Activated T-cell treated with anti-CD3 and anti-CD28 coated beads, Interleukin-2, amount 50 U/mL, for 4 hours (primary cell): ENCODE measurements at places on chromosomes 13 and 19. TPM values are rescaled to one million over a fixed set of nuclear protein-coding genes. Genes with fewer than 3 reads are reported as not detected.

C13orf42 gene
- total RNA-seq = not detected

FSD1 gene
- 10.4 TPM for total RNA-seq

PCP2 gene
- total RNA-seq = not detected

GSX1 gene
- not detected for total RNA-seq

CD70 gene
- total RNA-seq = 4.6 TPM

PRTN3 gene
- not detected for total RNA-seq

WDR88 gene
- total RNA-seq = not detected

MISP3 gene
- total RNA-seq = 0.24 TPM

DACT3 gene
- total RNA-seq = 0.71 TPM

ZNF573 gene
- total RNA-seq = 12.1 TPM

DNA sequence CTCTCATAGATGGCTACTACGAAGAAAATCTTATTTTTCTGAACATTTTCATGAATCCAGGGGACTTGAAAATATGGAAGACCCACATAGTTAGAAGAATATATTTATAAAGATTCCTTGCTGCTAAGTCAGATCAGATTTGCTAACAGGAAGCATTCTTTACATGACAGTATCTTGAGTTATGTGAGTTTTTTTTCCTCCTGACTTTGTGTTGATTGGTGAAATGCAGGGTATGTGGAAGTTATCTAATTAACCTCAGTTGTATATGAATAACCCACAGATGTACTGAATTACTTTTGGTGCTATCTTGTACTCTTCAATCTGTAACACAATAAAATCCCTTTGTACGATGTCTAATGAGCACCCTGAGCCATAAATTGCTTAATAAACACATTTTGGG lies 53.8 kb downstream of the ESD start:
- no peak for DNase-seq

DNA sequence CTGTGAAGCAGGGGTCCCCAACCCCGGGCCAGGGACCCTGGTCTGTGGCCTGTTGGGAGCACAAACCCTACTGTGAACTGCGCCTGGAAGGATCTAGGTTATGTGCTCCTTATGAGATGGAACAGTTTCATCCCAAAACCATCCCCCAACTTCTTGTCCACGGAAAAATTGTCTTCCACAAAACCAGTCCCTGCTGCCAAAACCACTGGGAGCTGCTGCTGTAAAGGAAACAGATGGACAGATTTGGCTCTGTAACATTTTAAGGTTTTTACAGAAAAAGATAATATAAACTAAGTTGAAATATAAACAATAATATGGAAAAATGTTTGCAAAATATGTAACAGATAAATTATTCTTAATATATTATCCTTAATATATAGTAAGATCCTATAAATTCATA lies 73.7 kb downstream of the COG6 start:
- DNase-seq = no peak

- DNase-seq = no peak
Measured at GRCh38 chr13:110559429-110559943, 2.0 kb downstream of the RAB20 start.

DNA sequence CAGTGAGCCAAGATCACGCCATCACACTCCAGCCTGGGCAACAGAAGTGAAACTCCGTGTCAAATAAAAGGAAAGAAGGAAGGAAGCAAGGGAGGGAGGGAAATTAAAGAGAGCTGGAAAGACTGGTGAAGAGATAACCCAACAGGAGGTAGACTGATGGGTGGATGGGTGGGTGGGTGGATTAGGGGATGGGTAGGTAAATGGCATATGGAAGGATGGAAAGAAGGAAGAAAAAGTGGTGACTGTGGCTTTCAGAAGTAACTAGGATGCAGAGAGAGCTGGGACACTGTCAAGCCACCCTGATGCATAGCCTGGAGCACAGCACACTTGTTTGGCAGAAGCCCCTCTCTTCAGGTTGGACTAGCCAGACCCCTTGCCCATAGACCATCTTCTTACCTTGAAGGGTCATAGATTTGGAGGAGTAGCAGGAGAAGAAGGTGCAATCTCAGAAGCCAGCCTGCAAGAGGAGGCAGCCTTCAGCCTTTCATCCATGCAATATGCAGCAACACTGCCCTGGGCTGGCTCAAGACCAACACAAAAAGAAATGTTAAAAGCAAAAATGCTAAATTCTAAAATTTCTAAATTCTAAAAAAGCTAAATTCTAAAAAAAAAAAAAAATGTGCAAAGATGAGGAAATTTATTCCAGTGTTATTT lies 5.1 kb downstream of the IQCN start:
- DNase-seq = no peak

GRCh38 chr13:30257468-30258099 lies 49.8 kb downstream of the KATNAL1 start:
- DNase-seq = no peak

GRCh38 chr19:771332-771785 lies 20.4 kb downstream of the MISP start:
- DNase-seq = no peak

GRCh38 chr19:36169084-36169760 lies 17.0 kb upstream of the COX7A1 start:
- no peak for DNase-seq

GRCh38 chr13:30395192-30396158 lies 26.8 kb upstream of the UBE2L5 start:
- peak; percentile 51 for DNase-seq

GRCh38 chr13:52711286-52711685 lies 28.3 kb downstream of the CNMD start:
- no peak for DNase-seq

DNA sequence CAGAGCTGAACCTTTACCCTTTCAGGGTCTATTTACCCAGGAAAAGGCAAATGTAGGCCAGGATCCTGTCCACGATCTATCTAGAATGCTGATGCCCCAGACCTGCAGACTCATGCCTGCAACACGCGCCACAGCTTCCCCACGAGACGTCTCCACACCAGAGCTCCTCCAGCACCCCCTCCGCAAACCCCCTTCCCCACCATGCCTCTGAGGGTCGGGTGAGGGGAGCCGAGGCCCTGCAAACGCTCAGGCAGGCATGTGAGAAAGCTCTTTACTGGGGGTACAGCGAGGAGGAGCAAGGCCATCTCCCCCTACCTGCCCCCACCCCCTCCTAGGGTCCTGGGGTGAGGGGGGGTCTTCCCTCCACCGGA lies 8.9 kb downstream of the DYRK1B start:
- DNase-seq = no peak

DNA sequence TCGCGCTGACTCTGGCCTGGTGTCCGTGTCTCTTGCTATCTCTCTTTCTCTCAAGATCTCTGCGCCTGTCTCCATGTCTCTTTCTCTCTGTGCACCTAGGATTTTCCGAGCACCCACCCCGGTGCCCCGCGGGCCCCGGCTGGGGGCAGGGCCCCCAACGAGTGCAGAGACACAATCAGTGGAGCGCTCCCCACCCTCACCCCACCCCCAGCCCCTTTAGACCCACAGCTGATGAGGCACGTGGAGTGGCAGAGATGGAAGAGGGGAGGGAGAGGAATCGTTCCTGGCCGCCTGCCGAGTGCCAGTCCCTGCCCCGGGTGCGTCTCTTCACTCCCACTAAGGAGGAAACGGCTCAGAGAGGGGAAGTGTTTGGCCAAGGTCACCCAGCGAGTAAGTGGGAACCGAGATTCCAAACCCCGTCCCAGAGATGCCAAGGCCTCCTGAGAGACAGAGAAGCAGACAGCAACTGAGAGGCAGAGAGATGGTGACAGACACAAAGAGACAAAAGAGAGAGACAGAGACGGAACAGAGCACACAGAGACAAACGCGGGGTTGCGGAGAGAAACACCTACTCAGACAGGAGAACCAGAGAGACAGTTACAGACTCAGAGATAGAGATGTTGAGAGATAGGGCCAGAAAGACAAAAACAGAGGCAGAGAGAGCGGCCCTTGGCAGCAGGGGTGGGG lies 626 bp upstream of the BCL3 start:
- no peak for DNase-seq

DNA sequence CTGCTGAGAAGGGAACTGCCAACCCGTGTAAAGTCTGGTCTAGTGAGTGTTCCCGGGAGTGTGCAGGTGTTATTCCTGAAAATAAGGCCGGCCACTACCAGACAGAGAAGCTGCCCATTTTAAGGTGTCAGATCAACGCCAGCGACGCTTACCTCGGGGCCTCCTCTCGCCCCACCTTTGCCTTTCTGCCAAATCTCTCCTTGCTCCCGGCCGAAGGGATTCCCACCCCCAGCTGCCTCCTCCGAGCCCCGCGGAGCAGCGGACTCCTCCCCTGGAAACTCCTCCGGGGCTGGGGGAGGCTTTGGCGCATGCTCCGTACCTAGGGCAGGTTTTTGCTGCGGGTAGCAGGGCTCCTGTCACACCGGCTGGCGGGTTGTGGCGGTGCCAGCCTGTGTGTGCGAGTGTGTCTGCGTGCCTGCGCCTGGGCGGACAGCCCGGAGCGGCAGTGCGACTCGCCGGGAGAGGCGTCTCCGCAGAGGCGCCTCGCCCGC lies at the start of gene HS6ST3:
HS6ST3 (plus strand) TSS at position 359 of the 491 bp plus-strand sequence.
- DNase-seq = no peak

DNA sequence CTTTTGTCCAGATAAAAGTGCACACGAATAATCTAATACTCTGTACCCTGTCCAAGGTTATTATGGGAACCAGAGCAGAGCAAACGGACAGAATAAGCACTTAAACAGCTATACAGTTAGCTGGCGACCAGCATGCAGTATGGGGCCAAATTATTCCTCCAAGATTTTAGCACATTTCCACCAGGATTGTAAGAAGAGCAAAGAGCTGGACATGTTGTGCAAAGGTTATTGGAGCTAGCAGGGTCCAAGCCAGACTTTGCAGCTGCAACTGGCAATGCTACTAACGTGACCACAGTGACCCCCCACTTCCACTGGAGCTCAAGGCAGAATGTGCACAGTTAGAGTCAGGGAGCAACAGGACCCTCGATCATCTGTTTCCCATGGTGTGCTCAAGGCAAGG lies 89.9 kb downstream of the COL4A1 start:
- no peak for DNase-seq

DNA sequence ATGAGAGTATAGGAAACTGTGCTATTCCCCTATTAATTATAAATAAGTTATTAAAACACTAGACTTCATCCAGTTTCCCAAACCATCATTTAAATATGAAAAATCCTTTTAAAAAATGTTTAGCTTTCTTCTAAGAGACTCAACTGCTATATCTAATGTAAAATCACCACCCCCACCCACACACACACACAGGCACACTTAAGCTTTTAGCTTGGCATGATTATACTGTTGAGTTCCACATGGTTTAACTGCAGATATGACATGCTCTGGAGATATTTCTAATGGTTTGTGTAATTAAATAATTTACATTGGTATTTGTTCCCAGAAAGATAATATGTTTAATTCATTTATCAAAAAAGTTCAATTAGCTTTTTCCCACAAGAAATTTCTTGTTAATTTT lies 1700.1 kb upstream of the SLC10A2 start:
- no peak for DNase-seq

DNA sequence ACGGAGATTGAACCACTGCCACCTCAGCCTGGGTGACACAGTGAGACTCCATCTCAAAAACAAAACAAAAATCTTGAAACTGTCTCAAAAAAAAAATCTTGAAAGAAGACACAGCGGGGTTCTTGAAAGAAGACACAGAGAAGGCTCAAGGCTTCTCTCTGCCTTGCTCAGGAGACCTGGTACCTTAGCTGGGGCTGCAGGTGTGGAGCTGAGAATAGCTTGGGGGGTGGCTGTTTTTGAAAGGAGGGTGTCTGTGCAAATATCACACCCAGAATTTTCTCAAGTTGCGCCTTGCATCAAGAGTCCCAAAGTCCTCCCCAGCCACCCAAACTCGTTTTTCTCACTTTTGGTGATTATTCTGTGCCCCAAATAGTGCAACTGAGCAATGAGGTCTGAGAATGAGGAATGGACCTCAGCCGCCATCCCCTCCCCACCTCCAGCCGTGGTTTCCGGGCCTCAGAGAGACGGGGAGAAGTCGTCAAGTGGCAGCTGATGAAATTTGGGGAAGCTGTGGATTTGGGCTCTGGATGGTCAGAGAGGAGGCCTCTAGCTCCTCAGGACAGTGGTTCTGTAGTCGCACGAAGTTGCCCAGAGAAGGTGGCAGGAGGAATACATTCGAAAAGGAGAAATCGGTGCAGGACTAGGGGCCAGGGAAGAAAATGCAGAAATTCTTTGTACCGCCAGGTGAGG lies 8.8 kb downstream of the S1PR2 start:
- DNase-seq = no peak

DNA sequence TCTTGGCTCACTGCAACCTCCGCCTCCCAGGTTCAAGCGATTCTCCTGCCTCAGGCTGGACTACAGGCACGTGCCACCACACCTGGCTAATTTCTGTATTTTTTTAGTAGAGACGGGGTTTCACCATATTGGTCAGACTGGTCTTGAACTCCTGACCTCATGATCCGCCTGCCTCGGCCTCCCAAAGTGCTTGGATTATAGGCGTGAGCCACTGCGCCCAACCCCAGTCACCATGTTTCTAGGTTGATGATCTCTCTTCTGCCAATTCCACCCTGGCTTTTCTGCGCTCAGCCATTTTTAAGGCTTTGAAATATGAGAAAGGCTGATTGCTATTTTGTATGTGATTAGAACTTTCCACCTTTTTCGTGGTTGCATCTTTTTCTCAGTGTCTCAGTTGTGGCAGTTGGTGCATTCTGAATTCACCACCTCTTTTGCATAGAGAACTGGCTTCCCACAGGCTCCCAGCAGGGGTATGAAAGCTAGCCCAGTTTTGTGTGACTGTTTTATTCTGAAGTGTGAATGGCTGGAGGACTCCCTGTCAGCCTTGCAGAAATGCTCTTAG lies 15.5 kb downstream of the CEACAM1 start:
- no peak for DNase-seq

GRCh38 chr13:59891053-59891452 lies 272.7 kb downstream of the DIAPH3 start:
- DNase-seq = no peak

DNA sequence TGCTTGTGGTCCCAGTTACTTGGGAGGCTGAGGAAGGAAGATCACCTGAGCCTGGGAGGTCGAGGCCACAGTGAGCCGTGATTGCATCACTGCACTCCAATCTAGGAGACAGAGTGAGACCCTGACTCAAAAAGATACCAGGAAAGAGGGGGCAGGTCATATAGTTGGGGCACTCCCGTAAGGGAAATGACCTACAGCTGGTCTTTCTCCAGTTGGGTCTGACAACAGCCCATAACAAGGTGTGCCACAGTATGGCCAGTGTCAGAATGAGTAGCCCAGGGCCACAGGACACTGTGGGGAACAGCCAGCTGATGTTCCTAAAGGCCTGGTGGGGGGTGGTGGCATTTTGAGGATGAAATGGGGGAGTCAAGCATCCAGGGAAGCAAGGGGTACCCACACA lies 10.8 kb downstream of the DNMT1 start:
- DNase-seq = no peak

GRCh38 chr13:66887088-66887487 lies 343.0 kb downstream of the PCDH9 start:
- no peak for DNase-seq

DNA sequence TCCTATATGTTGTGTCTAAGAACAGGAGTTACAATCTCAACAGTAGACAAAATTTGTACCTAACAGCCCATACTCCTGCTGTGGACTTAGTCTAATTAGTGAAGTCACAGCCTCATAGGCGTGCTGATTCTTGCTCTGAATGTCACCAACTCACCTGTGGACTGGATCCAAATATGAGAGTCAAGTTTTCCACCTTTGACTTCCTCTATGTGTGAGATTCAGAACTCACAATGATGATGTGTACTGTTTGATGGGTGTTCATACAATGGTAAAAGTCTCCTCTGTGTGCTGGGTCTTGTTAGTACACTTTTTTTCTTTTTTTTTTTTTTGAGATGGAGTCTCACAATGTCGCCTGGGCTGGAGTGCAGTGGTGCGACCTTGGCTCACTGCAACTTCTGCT lies 7.8 kb upstream of the ZNF91 start:
- no peak for DNase-seq
